ENCODE measurements at places on chromosomes 1 and 21. TPM values are rescaled to one million over a fixed set of nuclear protein-coding genes. Genes with fewer than 3 reads are reported as not detected.
A peak's percentile ranks its signal among the peaks of the same experiment; 100 is the strongest.

DNA sequence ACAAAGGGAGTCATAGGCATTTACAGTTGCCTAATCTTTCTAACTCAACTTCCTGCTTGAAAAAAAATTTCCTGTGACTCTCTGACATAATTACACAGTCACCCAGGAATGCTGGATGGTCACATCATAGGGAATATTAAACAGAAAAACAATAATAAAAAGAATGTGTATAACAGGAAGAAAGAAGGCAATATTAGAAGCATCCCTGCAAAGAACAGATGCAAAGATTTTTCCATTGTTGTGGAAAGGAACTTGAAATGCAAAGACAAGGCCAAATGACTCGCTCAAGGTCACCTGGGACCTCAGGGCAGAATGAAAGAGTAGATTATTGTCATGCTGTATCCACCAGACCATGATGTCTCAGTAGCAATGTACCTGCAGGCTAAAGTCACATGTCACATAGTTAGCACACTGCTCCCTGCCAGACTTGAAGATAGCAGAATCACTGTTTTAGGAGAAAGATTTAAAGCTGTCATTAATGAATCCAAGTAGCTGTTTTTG, 184.3 kb downstream of the CYYR1 start:
- peak; percentile 11 for DNase-seq

CNTN2 gene
- not detected for total RNA-seq

DNA sequence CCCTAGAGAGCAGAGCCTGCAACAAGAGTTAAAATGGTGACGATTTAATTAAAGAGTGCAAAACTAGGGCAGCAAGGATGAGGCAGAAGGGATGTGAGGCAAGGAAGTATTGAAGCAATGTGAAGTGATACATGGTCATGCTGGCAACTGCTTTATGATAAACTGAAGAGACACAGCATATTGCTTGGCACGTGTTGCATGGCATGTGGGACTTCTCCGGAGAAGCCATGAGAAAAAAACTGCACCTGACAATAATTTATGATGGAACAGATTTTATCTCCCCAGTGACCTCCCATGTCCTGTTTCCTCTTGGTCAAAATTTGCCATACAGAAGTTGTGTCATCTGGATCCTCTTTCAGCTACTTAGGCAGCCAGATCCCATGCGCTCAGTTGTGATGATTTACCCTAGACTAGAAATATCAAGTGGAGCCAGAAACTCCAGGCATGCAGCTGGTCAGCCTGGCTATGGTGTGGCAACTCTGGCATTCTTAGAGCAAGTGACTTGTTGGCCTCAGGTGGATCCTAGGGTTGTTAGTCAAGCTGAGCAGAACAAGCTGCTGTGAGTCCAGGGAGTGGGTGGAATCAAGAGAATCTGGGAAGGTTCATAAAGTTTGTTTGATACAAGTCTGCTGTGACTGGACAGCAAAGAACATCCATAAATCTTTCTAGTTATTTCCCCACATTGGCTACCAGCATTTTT, 611.4 kb upstream of the USP24 start:
- DNase-seq = no peak

CHIT1 gene
- not detected for total RNA-seq

GRCh38 chr1:92439291-92439690, 47.4 kb downstream of the GFI1 start:
- DNase-seq = no peak

GRCh38 chr1:81008293-81008692, 792.4 kb upstream of the ADGRL2 start:
- DNase-seq = no peak

RIMS3 gene
- 0.20 TPM for total RNA-seq

- DNase-seq = no peak
Measured at GRCh38 chr1:186643614-186644013, 36.6 kb downstream of the PTGS2 start.

GRCh38 chr1:156497078-156497742, 3.4 kb downstream of the MEF2D start:
- DNase-seq = no peak

GRCh38 chr1:150009604-150010392, 728 bp downstream of the OTUD7B start:
- DNase-seq = peak; percentile 30

GRCh38 chr1:26003262-26003661, 5.4 kb upstream of the PAFAH2 start:
- no peak for DNase-seq

CTSE gene
- 0.07 TPM for total RNA-seq

COL24A1 gene
- total RNA-seq = 0.07 TPM

GRCh38 chr1:171965777-171966176, 124.5 kb downstream of the DNM3 start:
- DNase-seq = no peak

- no peak for DNase-seq
Measured at GRCh38 chr1:34884961-34885360, 25.4 kb upstream of the SMIM12 start.

DNA sequence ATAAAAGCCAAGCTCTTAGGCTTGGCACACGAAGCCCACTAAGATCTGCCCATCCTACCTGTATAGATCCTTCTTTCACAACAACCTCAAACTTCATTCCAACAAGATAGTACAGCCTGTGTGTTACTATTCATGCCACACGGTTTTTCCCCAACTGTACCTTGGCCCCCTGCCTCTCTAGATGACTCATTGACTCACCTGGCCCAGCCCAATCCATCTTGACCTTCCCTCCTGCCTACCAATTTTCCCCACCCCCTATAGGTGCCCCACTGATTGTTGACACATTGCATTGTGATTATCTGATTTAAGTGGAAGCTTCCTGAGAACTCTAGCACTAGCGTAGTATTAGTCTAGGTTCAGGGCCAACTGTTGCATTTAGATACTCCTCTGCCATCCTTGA, 2.0 kb upstream of the CD101 start:
- no peak for DNase-seq

TMPRSS15 gene
- not detected for total RNA-seq

DNA sequence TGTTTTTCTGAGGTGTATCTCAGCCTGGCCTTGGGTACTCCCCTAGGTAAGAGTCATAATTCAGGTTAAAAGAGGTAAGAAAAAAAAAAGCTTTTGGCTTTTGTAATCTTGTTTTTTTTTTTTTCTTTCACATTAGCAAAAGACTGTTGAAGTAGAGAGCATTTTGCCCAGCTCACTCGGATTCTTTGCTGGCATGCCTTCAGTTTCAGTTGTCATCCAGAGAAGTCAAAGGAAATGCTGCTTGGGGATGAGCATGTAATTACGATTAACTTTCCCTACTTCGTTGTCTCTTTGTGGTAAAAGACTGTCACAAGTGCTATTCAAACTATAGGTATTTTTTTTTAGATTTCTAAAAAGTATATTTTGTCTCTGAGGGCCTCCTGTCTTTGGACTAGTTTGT, 6.3 kb downstream of the BACH1 start:
- DNase-seq = no peak

GRCh38 chr1:41889506-41890414, 29.0 kb downstream of the HIVEP3 start:
- DNase-seq = no peak

All from pulmonary artery endothelial cell (primary cell).